H54 (cell line): ENCODE measurements at places on chromosomes 6 and 20.

DNA sequence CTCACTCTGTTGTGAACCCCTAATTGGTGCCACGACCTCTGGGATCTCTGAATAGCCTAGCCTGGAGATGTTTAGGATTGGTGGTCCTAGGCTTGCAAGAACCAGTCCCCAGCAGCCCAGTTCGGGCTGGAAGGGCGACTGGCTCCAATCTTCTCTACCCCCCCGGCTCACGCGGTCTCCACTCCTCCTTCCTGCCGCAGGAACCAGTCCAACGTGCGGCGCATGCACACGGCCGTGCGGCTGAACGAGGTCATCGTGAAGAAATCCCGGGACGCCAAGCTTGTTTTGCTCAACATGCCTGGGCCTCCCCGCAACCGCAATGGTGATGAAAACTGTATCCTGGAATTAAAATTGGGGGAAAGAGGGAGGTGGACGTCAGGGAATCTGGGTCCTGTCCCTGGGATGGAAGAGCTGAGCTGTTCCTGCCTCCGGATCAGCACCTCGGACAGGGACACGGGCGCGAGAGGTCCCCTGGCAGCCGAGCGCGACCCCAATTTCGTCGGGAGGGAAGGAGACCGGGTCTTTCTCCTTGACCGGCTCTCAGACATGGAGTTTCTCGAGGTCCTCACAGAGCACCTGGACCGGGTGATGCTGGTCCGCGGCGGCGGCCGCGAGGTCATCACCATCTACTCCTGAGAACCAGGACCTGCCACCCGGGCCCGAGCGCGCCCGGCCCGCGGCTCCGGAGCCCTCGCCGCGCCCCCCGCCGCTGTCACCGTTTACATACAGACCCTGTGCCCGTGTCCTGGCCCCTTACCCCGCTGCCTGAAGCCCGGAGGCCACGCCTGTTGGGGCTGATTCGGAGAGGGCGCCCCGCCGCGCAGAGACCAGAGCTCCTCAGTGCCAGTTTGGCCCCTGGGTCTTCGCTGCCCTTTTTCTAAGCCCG lies 28.2 kb downstream of the SLC12A5 start:
- DNase-seq, result peak; percentile 32

GRCh38 chr20:62921119-62921687 lies 5.1 kb downstream of the DIDO1 start:
- peak; percentile 54 for DNase-seq

GRCh38 chr6:86193821-86194220 lies 551.1 kb upstream of the SYNCRIP start:
- no peak for DNase-seq

DNA sequence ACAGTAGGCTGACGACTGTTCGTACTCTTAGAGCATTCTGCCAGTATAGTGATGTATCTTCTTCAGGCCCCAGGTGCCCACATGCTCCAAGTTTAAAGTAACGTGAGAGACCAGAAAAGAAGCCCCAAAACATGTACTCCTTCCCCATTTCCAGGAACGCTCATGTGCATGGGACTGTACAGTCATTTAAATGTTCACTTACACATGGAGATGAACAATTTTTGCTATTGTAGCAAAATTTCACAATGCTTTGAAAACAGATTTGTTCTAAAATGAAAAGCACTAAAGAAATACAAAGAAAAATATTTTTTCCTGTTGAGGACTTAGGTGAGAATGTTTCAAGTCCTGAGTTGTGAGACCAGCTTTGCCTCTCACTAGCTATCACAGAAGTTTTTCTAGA lies 269.3 kb upstream of the PRDM1 start:
- DNase-seq, result no peak

GRCh38 chr6:137049095-137049494 lies 4.3 kb upstream of the IL20RA start:
- no peak for DNase-seq

DNA sequence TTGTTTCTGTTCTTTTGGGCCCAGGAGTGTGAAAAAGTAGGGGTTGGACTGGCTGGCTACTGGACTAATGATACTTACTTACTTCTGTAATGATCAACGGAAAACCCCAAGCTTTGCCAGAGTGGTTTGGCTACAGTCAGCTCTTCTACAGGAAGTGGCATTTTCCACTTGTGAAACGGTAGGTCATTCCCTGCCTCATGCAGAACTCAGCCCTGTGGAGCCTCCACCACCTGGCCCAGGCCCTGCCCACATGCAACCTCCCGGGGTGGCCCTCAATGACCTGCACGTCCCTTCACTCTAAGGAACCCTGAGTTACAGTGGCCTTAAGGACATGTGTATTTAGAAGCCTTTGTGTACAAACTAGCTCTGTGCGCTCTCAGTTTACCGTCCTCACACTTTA lies 140.4 kb downstream of the DTNBP1 start:
- DNase-seq, result no peak

DNA sequence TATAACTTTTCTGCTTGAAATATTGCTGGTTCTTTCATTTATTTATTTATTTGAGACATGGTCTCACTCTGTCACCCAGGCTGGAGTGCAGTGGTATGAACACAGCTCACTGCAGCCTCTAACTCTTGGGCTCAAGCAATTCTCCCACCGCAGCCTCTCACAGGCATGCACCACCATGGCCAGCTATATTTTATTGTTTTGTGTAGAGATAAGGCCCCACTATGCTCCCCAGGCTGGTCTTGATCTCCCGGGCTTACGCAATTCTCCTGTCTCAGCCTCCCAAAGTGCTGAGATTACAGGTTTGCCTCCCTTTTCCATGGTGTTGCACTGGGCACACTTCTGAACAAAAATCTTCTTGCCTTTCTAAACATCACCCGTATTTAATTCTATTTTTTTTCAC lies 39.1 kb upstream of the RNGTT start:
- DNase-seq, result no peak

- DNase-seq, result no peak
Measured at GRCh38 chr20:48626938-48627736, 200.7 kb downstream of the PREX1 start.

DNA sequence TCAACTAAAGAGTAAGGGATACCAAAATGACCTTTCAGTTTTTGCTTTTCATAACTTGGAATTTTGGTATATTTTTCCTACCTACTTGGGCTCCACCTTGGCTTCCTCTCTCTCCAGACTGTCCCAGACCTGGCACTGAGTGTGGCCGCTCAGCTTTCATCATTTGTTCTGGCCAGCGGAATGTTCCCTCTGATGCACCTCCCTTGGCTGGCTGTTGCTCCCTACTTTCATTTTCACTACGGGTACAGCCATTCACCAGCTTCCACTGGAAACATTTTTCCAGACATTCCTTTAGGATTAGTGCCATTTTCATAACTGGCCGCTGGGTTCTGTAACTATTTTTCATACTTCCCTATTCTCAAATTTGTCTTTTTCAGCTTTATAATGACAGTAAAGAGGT lies 487.4 kb downstream of the TENT5A start:
- peak; percentile 40 for DNase-seq

GRCh38 chr6:105641504-105641903 lies 238.6 kb upstream of the PREP start:
- DNase-seq, result no peak

- DNase-seq, result no peak
Measured at GRCh38 chr6:11970114-11970513, 42.0 kb upstream of the HIVEP1 start.

- DNase-seq, result no peak
Measured at GRCh38 chr20:43532416-43533055, 25.0 kb downstream of the L3MBTL1 start.

DNA sequence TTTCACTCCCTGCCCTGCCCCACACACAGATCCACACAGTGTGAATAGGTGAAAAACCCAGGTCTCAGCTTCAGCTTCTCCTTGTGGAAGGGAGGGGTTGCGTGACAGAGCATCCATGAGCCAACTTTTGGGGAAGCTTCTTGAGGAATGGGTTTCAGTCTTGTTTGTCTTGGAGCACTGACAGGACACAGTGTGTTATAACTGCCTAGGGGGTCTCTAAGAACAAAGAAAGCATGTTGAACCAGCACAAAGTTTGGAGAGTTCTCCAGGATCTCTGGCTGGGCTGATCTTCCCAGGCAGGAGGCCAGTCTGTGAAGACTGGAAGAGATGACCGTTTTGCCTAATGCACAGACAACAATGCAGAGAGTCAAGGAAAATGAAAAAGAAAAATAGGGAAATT lies 164.5 kb downstream of the COL12A1 start:
- no peak for DNase-seq

DNA sequence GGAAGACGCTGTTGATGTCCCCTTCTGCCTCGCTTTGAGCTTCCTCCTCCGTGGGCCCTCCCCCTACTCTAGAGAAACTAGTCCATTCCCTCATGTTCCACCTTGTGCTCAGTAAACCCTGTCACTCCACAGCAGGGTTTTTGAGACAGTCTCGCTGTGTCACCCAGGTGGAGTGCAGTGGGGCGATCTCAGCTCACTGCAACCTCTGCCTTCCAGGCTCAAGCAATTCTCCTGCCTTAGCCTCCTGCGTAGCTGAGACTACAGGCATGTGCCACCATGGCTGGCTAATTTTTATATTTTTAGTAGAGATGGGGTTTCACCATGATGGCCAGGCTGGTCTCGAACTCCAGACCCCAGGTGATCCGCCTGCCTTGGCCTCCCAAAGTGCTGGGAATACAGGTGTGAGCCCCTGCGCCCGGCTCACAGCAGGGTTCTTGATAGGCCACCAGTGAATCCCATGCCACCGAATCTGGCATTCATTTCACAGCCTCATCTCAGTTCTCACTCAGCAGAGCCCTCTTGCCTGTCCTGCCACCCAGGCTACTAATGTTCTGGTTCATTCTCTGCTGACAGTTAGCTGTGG lies 36.0 kb downstream of the PANK2 start:
- DNase-seq, result no peak

DNA sequence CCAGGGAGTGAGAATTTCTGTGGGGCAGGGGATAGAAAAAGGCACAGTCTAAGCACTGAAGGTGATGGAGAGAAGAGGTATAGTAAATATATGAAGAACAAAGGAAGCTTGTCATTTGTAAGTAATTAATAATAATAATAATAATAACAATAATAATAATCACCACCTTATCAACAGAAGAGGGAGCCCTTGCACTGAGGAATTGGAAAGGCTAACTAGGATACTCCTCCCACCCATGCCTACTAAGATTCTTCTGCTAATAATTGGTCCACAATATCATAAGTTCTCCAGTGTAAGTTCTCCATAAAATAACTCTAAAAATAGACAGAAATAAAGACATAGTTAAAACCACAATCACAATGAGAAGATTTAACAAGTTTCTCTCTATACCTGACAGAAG lies 912 bp upstream of the OR12D3 start:
- DNase-seq, result no peak

GRCh38 chr6:6678811-6679210 lies 90.3 kb downstream of the LY86 start:
- DNase-seq, result no peak

- DNase-seq, result no peak
Measured at GRCh38 chr6:89985751-89986493, 91.7 kb downstream of the GJA10 start.

- no peak for DNase-seq
Measured at GRCh38 chr20:2564406-2564805, 28.0 kb downstream of the TMC2 start.

- DNase-seq, result no peak
Measured at GRCh38 chr6:66731310-66731709, 1024.3 kb upstream of the EYS start.

DNA sequence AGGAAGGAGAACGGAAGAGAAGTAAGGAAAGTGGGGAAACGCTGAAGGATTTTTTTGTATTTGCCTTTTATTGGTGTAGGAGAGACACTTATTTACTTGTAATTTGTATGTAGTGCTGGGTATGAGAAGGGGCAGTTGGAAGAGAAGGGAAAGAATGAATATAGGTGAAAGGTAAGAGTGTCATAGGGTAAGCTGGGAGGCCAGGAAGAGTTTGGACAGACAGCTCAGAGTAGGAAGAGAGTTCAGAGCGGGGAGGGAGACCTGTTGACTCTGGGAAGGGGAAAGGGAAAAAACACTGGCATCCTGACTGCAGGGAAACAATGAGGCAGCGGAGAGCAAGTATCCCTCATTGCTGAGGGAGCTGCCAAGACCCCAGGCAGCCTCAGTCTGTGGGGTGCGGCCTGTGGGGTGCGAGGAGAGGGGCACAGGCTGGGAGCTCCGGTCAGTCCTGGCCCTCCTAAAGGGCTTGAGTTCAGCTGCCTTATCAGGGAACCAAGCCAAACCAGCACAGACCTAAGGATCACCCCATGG lies 3.1 kb downstream of the TRAF3IP2 start:
- DNase-seq, result no peak

GRCh38 chr6:43962458-43962857 lies 164.8 kb downstream of the MRPL14 start:
- no peak for DNase-seq

- DNase-seq, result no peak
Measured at GRCh38 chr20:58650181-58650775, 805 bp upstream of the STX16 start.

- DNase-seq, result no peak
Measured at GRCh38 chr6:138245751-138246150, 27.5 kb upstream of the PBOV1 start.

GRCh38 chr6:161135695-161136591 lies 137.9 kb downstream of the AGPAT4 start:
- DNase-seq, result no peak

DNA sequence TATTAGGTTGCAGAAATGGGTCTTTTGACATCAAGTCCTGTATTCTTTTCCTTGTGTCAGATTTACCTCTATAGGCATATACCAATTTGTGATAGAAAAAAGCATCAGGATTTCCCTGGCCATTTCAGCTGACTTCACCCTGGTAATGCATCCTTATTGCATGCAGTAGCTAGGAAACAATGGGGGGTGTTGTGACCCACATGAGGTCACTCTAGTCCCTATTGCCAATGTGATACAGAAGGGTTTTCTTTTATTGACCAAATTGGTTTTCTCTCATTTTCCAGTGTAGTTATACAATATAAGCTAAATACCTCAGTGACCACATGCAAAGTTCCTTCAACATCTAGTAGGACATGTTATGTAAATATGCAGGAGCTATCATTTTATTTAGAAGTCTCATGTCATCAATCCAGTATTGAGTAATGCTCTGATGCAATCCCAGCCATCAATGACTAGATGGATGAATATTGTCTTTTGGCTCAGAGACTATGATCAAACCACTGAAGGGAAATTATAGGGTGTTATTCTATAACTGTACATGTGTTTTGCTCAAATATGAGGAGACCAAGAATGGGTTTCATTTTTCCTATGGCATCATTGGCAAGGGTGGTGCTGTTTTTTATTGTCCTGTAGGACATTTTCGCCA lies 177.7 kb downstream of the KLHL32 start:
- DNase-seq, result no peak

GRCh38 chr6:108242721-108243120 lies 18.1 kb downstream of the SNX3 start:
- no peak for DNase-seq
